ENCODE measurements at places on chromosomes 16 and 17.
A peak's percentile ranks its signal among the peaks of the same experiment; 100 is the strongest.

GRCh38 chr16:85810742-85811115, 11.2 kb downstream of the COX4I1 start:
- no peak for DNase-seq

- DNase-seq: no peak
Measured at GRCh38 chr17:77227461-77228240, 86.9 kb downstream of the SEC14L1 start.

GRCh38 chr17:39772415-39772814, 34.7 kb downstream of the GRB7 start:
- no peak for DNase-seq

- DNase-seq: no peak
Measured at GRCh38 chr17:29574732-29575510, 6.4 kb downstream of the TP53I13 start.

- no peak for DNase-seq
Measured at GRCh38 chr16:67461600-67462278, 19.2 kb downstream of the ATP6V0D1 start.

GRCh38 chr16:16861546-16861945, 482.6 kb downstream of the NPIPA7 start:
- DNase-seq: peak; percentile 50

DNA sequence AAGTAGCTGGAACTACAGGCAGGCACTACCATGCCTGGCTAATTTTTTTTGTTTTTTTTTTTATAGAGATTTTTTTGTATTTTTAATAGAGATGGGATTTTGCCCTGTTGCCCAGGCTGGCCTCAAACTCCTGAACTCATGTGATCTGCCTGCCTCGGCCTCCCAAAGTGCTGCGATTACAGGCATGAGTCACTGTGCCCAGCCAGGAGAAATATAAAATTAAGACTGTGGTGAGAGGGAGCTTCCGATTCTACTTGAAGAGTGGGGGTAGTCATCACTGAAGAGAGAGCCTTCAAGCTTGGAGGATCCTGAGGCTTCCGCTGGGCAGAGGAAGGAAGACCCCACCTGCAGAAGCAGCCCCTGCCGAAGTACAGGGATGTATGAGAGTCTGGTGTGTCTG, 34.4 kb upstream of the RGS9 start:
- DNase-seq: no peak

- DNase-seq: no peak
Measured at GRCh38 chr17:64236827-64237403, 26.1 kb downstream of the TEX2 start.

GRCh38 chr17:50466371-50467113, 2.1 kb downstream of the CHAD start:
- DNase-seq: no peak

GRCh38 chr16:17368951-17369350, 101.8 kb downstream of the XYLT1 start:
- DNase-seq: peak; percentile 49

- DNase-seq: no peak
Measured at GRCh38 chr16:51431517-51432241, 280.6 kb upstream of the SALL1 start.

- DNase-seq: no peak
Measured at GRCh38 chr17:69450131-69450530, 35.6 kb downstream of the MAP2K6 start.

Measured in CD4-positive, alpha-beta T cell treated with Interleukin-12 subunit alpha and Interleukin-12 subunit beta, for 1 hour (primary cell).